Stimulated activated CD4-positive, alpha-beta T cell treated with anti-CD3 and anti-CD28 coated beads, TNF-alpha, amount 100 ng/mL, for 24 hours (primary cell): ENCODE measurements at places on chromosomes 1 and 21.

DNA sequence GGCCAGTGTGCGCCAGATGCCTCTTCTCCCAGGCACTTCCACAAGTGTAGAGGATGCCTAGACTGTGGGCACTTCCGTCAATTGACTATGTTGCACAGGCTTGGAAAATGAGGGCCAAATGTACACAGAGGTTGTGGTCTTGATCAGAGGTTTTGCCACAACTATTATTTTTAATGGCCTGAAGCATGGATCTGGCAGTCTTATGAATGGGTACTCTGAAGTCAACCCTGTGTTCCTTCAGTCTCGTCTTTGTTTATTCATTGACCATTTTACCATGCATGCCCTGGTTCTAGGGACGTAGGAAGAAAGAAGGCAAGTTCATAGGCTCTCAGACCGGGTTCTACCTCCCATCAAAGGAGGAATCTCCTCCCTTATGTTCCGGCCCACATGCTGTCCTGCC is 329.1 kb downstream of the HHAT start:
- DNase-seq: no peak

DNA sequence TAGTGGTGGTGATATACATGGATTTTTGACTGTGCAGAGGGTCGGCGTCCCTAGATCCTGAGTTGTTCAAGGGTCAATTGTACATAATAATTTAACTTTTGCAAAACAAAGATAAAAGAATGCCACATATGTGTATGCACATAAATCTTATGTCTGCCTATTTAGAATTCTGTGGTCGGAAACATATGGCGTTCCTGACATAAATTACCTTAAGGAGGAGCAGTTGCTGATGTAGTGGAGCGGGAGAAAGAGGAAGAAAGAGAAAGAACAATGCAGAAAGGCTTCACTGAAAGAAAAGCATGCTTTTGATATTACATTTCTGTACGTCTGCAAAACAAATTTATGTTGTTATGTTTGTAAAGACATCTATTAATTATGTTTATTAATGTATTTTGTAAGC is 40.0 kb downstream of the S1PR1 start:
- no peak for DNase-seq

DNA sequence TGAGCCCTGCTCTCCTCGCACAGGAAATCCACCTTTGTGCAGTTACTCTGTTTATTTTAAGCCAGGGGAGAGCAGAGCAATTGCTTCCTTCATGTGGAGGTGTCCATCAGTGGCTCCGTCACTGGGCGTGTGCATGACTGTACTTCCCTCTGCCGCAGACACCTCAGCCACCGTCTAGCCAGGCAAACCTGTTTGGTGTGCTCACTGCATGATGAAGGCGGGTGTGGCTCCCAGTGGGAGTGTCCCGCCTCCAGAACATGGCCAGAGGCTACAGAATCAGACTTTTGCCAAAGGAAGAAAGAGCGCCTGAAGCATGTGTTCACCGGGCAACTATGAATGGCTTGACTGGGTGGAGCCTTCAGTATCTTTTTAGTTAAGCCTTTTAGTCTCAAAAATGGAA is 26.1 kb upstream of the LAMC2 start:
- DNase-seq: no peak

GRCh38 chr1:25616987-25617624 is 515 bp downstream of the MAN1C1 start:
- DNase-seq: no peak

- DNase-seq: no peak
These were observed 40.5 kb downstream of the DISC1 start for GRCh38 chr1:231666937-231667608.

GRCh38 chr1:149917571-149918144 is at the start of gene SV2A:
Gene SV2A, minus strand, starts transcription at chr1:149917844. Its CDS starts 4,004 bp downstream, at chr1:149913840.
- no peak for DNase-seq

DNA sequence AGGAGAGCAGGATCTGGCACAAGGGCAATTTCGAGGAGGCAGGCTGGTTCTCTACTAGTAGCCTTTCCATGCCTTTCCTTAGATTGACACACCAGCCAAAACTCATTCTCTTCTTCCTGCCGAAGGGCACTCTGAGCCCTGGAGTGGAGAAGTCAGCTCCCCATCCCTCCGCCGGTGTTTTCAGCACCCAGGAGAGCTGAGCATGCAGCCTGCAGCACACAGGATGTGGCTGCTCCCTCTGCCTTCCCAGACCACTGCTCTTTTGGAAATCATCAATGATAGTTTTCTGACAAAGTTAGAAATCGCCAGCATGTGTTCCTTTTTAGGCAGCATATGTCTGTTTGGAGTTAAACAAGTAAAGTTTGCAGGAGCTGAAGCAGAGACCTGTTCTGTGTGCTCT is 11.7 kb downstream of the RNU5D-1 start:
- no peak for DNase-seq

DNA sequence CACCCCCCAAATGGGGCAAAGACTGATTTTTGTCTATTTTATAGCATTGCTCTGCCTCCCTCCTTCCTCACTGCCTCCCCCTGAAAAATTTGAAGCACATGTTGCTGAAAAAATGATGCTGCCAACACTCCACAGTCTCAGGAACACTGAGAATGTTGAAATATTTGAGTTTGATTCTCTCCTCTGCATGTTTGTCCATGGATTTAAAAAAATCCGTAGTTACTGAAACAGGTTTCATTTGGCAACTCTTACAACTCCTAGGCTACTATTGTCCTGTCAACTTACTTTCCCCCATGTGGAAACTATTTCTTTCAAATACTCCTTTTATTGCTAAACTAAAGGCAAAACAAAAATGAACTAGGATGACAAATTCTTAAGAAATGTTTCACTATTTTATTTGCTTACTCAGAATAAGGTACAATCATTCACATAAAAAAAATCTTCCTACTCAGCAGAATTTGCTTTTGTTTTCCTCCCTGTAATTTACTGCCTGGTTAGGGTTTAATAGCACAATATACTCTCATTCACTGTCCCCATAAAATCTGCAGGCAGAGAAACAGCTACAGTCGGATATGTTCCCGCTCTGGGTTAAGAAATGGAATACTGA is 50.2 kb downstream of the C21orf91 start:
- DNase-seq: no peak

- DNase-seq: no peak
These were observed 7.4 kb downstream of the GJA4 start for GRCh38 chr1:34800214-34800613.

GRCh38 chr1:37100310-37100709 is 66.0 kb upstream of the GRIK3 start:
- no peak for DNase-seq

- DNase-seq: no peak
These were observed 68.4 kb downstream of the TNR start for GRCh38 chr1:175675017-175675416.

- no peak for DNase-seq
These were observed 93.1 kb downstream of the LMO4 start for GRCh38 chr1:87421809-87422208.

DNA sequence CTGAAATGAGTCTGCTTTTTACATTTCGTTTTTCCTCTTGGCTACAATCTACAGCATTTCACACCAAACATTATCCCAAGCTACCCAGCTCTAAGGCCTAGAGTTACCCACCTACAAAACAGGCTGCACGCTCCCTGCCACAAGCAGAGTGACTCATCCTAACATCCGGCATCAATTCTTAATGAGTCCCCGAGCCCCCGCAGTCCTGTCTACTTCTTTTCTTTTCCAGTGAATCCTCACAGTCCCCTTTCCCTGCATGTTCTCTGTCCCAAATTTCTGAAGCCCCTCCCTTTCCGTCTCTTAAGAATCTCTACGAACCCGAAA is 650 bp downstream of the PCNX2 start:
- DNase-seq: peak; percentile 29

GRCh38 chr1:177429234-177429633 is 258.5 kb downstream of the BRINP2 start:
- DNase-seq: no peak

GRCh38 chr1:229124520-229125124 is 146.3 kb upstream of the RAB4A start:
- no peak for DNase-seq

GRCh38 chr1:17419626-17420328 is 19.7 kb downstream of the RCC2 start:
- peak; percentile 23 for DNase-seq

DNA sequence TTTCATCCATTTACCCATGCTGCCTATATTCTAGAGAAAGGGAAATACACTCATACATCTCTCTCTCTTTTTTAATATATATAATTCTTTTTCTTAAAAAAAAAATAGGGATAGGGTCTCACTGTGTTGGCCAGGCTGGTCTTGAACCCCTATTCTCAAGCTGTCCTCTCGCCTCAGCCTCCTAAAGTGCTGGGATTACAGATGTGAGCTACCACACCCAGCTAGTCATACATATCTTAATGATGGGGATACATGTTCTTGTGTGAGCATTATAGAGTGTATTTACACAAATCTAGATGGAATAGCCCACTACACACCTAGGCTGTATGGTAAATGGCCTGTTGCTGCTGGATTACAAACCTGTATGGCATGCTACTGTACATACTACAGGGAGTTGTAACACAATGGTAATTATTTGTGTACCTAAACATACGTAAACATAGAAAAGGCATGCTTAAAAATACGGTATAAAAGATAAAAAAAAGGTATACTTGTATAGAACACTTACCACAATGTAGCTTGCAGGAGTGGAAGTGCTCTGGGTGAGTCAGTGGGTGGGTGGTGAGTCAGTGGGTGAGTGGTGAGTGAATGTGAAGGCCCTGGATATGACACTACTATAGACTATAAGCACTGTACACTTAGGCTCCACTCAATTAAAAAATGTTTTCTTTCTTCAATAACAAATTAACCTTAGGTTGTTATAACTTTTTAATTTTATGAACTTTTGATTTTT is 72.9 kb downstream of the IVNS1ABP start:
- no peak for DNase-seq

DNA sequence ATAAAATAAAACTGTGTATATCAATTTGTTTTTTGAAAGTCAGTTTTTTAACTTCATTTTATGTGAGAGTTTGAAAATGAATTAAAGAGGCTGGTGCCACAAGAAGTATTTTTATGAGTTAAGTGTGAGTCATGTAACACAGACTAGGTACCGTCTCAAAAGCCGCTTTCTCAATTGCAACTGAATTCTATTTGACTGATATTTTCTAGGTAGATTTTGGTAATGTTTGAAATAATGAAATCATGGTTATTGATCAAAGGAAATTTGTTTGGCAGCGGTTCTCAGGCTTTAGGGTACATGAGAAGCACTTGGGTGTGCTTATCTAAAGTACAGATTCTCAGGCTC is 4.6 kb downstream of the SNX27 start:
- no peak for DNase-seq

DNA sequence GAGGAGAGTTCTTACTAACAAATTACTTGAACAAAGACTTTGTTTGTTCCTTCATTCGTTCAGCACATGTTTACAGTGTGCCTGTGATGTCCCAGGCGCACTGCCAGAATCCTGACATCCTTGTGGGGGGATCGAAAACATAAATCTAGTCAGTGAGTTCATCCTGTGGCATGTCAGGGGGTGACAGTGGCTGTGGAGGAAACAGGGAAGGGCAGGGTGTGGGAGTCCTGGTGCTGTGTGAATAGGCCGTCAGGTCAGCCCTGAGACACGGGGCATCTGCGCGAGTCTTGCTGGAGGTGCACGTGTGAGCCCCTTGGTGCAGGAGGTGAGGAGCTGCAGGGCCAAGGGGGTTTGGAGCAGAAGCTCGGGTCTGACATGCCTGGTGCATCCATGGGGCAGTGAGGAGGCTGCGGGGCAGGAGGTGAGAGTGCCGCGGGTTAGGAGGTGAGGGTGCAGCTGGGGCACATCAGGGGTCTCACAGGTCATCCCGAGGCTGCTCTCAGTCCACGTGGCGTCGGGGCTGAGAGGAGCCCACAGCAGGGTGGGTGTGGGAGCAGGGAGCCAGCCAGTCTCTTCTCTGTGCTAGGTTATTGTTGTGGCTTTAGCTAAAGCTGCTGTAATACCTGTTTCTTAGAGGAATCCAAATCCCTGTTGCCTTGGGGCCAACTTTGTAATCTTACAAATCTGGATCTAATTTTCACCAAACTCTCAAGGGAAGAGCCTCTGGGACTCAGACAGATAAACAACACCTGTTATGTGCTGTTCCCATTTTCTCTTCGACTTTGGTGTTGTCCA is 93.4 kb downstream of the PCBP3 start:
- DNase-seq: no peak
